ENCODE measurements at places on chromosomes 7 and 10.

- DNase-seq: no peak
These were observed 742.3 kb downstream of the TYW1 start for GRCh38 chr7:67738958-67739357.

- DNase-seq: no peak
These were observed 267.2 kb downstream of the POM121L12 start for GRCh38 chr7:53302496-53303246.

- no peak for DNase-seq
These were observed 13.4 kb downstream of the SLC13A4 start for GRCh38 chr7:135714534-135715009.

DNA sequence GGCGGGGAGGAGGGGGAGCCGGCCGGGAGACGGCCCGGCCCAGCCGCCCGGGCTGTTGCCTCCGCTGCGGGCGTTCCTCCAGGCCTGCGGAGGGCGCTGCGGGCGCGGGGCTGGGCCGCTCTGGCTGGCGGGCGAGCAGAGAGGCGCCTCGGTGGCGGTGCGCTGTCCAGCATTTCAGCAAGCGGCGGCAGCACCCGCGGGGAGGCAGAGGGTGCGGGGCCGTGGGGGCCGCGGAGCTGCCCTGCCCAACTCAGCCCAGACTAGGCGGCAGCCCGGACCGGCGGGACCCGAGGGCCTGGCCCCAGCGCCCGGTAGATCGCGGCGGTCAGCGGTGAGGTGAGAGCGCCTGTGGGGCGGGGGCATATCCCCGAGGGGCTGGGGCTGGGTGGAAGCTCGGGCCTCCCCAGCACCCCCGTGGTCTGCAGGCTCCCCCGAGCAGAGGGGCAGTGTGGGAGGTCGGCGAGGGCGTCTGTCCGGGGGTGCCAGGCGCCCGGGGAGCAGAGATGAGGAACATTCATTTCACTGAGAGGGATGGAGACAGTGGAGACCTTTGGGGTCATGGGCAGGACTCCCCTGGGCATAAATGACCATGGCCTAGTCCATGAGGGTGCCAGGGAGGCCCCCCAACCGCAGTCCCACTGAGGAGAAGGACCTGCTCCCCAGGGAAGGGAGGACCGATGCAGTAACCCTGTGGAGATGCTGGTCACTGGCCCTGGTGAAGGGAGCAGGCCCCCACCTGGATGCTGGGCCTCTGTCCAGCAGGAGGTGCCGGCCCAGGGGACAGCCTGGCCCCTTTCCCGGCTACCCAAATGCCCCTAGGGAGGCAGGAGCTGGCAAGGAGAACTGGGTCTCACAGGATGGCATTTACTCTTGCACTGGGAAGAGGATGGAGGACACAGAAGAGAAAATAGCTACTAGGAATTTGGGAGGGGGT, at the start of gene SRRM3:
TSS of gene SRRM3 (plus strand) at position 165 of the 934 bp plus-strand sequence. CDS start 33,171 bp downstream, outside the sequence.
- DNase-seq: peak; percentile 86

DNA sequence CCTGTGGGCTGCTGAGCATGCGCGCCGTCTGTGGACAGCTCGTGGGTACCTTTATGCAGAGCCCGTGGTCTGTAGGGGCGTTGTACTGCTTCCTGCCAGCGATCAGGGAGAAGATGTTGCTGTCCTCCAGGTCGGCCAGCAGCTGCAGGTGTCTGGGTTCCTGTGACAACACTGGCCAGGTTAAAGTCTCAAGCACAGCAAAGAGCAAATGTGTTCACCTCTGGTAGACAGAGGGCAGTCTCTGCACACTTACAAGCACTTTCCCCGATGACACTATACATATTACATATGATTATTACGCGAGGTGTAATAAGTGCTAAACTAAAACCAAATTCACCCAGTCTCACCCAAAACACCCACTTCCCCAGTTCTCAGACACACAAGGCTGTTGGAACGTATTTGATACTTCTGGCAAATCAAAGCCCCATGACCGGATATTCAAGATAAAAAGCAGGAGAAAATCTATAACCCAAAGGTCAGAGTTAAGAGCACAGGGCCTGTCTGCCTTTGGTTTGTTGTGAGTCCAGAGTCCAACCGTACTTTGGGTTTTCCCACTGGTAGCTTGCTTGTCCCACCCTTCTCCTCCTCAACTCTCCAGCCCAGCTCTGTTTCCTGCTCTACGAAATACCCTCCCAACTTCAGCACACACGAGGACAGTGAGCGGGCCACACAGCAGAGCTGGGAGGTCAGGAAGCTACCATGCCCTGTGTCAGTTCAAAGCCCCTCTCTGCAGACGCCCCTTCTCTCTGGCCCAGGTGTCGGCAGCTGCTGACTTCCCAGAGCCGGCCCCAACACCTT, 49.7 kb upstream of the DDC start:
- DNase-seq: no peak
